Tibial nerve (tissue), 4 donors: ENCODE measurements at places on chromosomes 7 and 10. TPM values are rescaled to one million over a fixed set of nuclear protein-coding genes. Genes with fewer than 3 reads are reported as not detected.

Gene TES
- total RNA-seq, result 28.3 TPM

GRCh38 chr10:110226543-110226925 is 19.1 kb downstream of the MXI1 start:
- DNase-seq, result peak; percentile 95

Gene FKBP6
- not detected for total RNA-seq

DNA sequence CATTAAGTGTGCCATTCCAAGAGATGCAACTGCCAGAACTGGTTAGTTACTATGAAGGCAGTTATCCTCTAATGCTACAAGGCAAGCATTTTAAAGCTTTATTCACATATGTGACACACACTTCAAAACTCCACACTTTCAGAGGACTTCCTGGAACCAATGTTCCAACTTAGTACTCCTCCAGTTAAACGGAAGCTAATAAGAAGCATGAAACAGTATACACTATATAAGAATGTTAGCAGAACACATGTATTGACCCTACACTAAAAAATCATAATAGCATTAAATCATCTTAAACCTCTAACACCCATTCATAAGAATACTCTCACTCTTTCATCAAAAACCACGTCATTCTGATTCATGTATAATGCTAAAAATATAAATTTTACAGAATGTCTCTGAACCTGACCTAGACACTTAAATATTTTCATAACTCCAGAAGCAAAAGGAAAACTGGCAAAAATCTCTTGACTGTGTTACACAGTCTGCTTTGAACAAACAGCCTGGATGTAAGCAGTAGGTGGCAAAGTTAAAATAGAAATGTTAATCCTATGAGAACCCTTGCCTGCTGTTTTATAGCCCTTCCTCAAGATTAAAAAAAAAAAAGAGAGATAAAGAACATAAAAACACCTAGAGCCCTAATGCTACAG is 135.0 kb downstream of the SEMA3C start:
- DNase-seq, result no peak

Gene PNPLA8
- 46.0 TPM for total RNA-seq

GRCh38 chr10:84696610-84697009 is 368.2 kb downstream of the CCSER2 start:
- DNase-seq, result no peak

GRCh38 chr7:74271742-74272141 is 17.5 kb upstream of the CLIP2 start:
- DNase-seq, result no peak

DNA sequence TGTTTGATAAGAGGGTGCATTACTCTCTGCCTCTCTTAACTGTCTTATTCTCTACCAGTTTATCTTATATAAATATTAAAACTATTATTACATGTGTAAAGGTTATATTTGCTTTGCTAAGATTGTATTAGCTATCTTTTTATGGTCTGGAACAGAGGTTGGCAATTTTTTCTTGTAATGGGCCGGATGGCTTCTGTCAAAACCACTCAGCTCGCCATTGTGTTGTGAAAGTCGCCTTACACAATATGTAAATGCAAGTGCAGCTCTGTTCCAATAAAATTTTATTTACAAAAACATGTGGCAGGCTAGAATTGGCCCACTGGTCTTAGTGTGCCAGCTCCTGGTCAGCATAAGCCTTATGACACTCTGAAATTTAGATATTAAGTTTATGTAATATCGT is 185.8 kb downstream of the SDK1 start:
- DNase-seq, result no peak

Gene PNLIPRP1
- total RNA-seq, result not detected

GRCh38 chr10:12358863-12359564 is 9.7 kb downstream of the CAMK1D start:
- no peak for DNase-seq

DNA sequence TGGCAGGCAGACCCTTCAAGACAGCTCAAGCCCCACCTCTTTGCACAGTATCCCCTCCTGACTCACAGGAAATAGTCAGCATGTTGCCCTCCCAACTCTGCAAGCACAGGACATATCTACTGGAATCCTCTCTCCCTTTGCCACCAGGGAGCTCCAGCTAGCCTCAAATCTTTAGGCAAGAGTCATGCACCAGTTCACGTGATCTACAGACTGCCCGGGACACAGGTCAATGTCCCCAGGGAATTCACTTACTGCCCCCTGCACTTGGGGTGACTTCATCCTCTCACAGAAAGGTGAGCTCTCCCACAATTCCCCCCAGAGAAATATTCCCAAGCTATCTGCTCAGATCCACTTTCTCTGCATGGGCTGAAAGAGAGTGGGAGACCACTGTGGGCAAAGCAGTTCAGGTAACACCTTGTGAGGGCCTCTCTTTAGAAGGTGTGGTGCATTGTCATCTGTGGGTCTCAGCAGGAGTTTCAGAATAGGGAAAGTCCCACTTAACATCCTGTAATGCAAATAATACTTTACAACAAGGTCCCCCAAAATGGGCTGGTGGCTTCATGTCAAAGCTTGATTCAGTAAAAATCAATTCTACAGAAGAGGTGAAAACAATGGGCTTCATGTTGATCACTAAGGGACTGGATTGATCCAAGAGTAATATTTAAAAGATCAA is 129.9 kb downstream of the NOC3L start:
- no peak for DNase-seq

Gene ADAM8
- total RNA-seq, result 2.7 TPM

DNA sequence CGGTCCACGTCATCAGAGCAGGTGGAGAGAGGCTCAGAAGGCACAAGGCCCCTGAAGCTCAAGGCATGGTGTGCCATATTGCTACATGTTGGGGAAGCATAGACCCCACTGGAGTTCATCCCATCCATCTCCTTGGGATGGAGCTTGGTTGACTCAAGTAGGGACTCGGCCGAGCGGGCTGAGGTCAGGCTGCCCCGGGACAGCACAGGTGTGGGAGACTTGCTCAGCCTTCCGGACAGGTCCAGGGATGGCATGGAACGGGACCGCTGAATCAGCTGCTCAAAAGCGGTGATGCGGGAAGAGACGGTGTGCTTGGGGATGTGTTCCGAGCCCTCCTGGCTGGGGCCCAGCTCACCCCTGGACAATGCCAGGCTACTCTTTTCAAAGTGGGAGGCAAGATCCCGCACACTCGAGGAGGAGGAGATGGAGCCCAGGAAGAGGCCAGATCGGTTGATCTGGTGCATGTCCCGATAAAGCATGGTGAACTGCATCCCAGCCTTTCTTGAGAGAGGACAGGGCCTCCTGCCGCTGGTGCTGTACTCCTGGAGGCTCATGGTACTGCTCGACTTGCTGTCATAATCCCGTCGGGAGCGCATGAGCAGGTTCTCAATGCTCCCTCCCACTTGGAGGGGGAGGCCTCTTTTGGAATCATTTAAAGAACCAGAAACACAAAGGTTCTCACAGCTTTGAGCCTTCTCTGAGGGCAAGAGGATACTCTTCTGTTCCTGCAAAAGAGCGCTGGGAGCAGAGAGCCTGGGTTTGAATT is 65.6 kb upstream of the PDLIM1 start:
- no peak for DNase-seq
